Activated CD8-positive, alpha-beta memory T cell treated with anti-CD3 and anti-CD28 coated beads for 1 hour (primary cell): ENCODE measurements at places on chromosomes 4 and X.

DNA sequence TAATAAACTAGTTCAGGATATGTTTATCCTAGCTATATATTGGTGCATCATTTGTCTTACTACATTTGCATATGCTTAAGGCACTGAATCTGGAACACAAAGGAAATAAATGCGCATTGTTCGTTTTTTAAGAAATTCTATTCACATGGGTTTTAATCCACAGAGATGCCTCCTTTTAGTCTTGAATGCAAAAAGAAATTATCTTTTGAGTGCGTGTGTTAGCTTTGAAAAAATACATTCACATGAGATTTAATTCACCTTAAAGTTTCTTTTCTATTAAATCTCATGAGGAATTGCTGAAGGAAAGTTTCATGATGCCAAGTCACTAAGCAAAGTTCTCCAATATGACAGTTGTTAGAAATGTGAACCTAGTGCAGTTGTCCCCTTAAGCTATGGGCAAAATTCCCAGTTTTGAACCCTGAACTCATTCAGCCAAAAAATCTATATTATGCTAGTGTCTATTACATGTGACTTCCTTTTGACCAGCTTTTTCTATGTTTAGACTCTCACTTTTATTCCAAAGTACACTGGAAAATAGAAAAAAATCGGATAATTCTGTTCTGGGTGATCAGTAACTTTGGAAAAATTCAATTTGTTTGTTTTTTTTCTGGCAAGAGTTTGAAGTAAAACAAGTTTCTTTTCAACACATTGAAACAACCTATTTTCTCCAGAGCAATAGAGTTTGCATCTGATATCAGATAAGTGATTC lies 426.2 kb upstream of the MAGEB2 start:
- no peak for DNase-seq

GRCh38 chrX:136662104-136662503 lies 14.1 kb downstream of the CD40LG start:
- no peak for DNase-seq

DNA sequence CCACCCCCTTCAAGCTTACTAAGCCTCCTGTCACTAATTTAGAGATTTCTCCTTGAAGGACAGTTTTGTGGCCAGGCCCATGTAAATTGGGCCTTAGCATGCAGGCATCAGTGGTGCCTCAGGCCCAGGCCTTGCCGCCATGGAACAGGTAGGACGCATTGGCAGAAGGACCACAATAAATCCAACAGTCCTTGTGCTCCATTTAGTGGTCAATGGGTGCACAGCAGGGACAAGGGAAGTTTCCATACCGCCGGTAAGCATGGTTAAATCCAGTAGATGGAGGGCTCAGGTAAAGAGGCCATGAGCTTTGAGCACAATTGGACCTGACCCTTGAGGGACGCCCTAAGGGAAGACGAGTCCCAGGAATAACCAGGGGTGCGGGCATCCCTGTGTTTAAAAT lies 97.3 kb downstream of the UGT2B28 start:
- DNase-seq, result no peak

GRCh38 chr4:28518561-28519165 lies 1658.0 kb downstream of the STIM2 start:
- no peak for DNase-seq

DNA sequence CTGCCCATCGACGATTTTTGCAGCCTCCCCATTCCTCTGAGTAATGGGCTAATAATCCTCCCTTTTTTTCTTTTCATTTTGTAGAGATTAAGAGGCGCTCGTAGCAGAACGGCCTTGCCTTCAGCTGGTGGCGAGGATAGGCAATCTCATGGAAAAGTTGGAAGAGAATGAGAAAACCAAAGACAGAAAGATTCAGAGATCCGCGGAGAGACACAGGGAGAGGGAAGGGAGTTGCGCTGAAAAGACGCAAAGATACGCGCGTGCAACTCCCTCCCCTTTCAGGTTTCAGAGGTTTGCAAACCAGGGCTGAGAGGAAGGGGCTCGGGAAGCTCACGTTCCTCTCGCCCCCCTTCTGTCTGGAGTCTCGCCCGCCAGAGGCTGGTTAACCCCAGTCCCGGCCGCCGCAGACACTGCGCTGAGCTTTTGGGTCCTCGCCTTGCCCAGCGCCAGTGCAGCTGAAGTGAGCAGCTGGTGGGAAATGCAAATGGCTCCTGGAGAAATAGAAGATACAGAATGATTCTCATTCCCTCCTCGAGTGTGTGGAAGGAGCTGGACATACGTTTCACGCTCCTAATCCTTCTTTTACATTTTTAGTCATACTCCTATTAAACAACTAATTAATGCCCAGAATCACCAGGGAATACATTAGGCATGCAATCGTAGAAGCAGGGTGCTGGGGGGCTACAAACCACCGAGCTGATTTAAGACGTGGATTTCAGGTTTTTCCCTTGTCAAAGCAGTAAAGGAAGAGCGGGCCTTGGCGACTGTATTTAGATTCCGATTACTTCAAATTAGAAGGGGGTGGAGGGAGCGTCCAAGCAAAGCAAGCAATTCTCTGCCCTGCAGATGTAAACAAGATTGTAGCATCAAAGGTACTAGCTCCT lies 16.6 kb upstream of the PITX2 start:
- DNase-seq, result no peak

GRCh38 chrX:43267652-43268051 lies 388.4 kb upstream of the MAOA start:
- no peak for DNase-seq

DNA sequence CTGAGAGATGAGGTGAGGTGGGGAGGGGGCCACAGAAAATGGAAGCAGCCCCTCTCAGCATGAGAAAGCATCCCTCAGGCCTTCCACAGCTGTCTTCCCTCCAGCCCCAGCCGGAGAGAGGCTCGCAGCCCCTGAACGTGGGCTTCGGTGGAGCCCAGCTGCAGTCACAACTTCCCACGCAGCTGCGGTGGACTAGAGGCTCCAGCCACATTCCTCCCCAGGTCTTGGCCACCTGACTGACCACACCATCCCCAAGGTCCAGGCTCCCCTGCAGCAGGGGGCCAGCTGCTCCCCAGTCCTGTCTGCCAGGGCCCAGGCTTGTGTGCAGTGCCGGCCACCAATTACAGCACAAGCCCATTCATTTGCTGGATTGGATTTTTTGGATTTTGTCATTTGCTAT lies 212.3 kb upstream of the BCOR start:
- DNase-seq, result no peak

- DNase-seq, result no peak
These were observed 41.1 kb upstream of the ACSL4 start for GRCh38 chrX:109774136-109774535.

DNA sequence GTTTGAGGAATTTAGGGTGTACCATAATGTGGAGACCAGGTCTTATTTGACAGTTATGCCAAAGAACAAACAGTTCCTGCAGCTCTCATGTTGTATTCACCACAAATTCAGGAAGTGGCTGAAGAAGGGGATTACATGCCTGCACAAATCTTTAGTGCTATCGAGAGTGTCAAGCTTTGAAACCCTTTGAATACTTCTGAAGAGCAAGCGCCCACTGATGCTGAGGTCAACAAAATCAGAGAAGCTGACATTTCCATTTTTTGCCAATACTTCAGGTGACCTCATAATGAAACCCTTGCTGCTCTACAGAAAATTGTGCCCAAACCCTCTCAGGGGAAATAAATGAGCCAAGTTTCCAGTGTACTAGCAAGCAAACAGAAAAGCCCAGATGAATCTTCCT lies 28.4 kb downstream of the PAK3 start:
- DNase-seq, result no peak

- DNase-seq, result no peak
These were observed 54.4 kb downstream of the CBR4 start for GRCh38 chr4:168955674-168956073.

DNA sequence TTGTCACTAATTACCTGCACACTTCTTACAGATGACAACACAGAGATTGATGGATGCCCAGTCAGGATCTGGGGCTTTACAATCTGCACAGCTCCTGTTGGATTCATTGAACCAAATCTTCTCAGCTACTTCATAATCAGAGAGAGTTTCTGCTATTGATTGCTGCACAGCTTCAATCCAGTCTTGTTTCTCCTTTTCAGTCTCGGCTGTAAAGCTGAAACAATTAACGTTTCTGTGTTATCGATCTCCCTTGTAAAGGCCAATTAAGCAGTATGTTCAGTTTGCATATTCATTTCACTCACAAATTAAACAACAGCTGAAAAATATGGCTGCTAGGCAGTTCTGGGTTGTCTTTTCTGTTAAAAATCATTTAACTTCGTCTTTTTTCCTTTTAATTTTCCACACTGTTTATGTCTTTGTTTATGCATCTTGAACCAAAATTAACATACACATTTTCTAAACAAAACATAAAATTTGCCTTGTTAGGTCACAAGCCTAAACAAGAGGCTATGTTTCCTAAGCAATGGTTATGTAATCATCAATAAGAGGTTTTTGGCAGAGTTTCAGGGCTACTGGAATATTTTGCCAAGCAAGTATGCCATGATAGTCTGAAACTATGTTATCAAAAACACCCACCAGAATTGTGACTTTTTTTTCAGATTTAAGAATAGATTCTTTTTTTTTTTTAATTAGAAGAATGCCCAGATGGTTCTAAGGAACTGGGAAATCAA lies 79.2 kb downstream of the ARAP2 start:
- DNase-seq, result no peak

- no peak for DNase-seq
These were observed 473.9 kb downstream of the GALNTL6 start for GRCh38 chr4:172287117-172287516.

DNA sequence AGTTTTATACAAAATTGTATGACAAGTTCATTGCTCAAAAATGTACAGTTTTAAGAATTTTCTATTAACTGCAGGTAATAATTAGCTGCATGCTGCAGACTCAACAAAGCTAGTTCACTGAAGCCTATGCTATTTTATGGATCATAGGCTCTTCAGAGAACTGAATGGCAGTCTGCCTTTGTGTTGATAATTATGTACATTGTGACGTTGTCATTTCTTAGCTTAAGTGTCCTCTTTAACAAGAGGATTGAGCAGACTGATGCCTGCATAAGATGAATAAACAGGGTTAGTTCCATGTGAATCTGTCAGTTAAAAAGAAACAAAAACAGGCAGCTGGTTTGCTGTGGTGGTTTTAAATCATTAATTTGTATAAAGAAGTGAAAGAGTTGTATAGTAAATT lies 131.0 kb downstream of the TET2 start:
- DNase-seq, result no peak

GRCh38 chr4:74376888-74377483 lies 12.0 kb downstream of the EREG start:
- no peak for DNase-seq

- no peak for DNase-seq
These were observed 295.4 kb downstream of the CFAP47 start for GRCh38 chrX:36214924-36215323.

DNA sequence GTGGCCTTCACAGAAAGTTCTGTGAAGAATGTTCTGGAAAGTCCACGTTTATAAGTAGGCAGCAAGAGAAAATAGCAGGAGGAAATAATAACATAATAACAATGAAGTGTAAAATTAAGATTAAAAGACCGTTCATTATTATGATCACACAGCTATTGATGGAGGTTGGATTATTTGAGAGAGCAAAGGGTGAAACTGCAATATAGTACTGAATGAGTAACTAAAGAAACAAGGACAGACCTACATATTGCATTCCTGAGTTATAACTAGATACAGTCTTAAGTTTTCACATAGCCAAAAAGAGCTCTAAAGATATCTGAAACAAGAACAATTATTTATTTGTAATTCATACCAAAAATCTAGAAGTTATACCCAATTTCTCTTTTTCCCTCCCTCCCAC lies 122.9 kb upstream of the TMEM164 start:
- DNase-seq, result no peak

GRCh38 chrX:57286507-57287251 lies at the start of gene FAAH2:
Gene FAAH2, plus strand, starts transcription at chrX:57286706. Its CDS starts 120 bp downstream, at chrX:57286826.
- DNase-seq, result peak; percentile 5

- DNase-seq, result no peak
These were observed 177.4 kb downstream of the SH3KBP1 start for GRCh38 chrX:19709812-19710518.

DNA sequence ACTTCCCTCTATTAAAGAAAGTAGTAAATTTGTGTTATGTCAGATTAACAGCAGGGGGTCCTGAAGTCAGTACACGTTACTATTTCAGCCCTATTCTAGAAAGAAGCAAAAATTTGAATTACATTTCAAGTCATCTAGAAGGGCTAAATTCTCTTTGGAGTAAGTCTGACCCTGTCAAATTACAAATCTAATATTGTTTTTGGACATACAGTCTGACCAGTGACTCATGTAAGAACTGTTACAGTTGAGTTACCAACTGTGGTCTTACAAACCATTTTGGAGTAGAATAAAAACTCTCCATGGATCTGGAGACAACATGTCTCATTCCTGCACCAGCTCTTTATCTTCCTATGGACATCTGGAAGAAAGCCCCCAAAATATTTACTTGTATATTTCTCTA lies 36.0 kb upstream of the GYPA start:
- DNase-seq, result no peak

DNA sequence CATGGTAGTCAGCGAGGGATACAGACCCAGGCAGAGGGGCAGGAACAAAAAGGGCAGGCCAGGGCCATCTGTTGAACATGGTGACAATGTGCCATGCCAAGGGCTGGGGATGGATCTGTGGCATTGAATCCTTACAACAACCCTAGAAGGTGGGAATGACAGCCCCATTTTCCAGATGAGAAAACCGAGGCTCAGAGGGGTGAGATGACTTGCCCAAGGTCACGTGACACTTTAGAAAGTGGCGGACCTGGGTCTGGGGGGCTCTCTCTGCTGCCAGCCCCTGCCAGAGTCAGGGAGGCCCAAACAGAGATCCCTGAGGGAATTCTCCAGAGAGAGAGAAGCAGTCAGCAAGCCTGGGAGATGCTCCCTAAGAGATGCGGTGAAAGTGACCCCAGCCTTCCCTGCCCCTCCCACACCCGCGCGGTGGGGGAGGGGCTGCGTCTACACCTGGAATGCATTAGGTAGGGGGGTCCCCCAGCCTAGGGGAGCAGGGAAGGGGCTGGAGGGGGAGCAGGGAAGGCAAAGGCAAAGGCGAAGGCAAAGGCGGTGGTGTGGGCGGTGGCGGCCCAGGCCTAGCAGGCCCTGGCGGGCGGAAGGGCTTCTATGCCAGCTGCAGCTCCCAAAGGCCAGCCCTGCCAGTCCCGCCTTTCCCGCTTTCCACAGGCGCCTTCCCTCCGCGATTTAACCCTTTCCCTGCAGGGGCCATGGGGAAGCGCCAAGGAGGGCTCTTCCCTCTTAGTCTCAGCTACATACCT lies 13.0 kb downstream of the FGD1 start:
- no peak for DNase-seq
